ENCODE measurements at places on chromosomes 1 and 21.

DNA sequence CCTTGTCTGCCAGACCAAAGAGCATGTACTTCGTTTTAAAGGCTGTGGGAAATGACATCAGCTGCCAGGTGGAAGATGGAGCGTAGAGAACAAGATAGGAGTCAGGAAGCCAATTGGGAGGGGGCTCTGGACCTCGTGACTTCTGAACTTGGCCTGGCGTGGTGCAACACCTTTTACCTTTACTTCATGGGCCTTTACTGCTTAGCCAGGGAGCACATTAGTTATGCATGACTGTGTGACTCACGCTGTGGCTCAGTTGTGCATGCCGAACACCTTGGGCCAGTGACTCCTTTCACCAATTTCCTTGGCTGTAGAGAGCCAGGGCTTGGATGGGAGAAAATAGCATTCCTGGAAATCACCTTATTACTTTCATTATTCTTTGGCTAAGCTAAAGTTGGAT lies 7.2 kb downstream of the XCL1 start:
- no peak for DNase-seq
- H3K4me3 ChIP-seq: no peak overlapping the region
- H3K36me3 ChIP-seq: peaks cover 2% of the 10 kb centered on the region
- H3K4me1 ChIP-seq: peaks cover 3% of the 10 kb centered on the region
- peaks cover 3% of the 10 kb centered on the region for H3K27me3 ChIP-seq

GRCh38 chr1:14263671-14264070 lies 334.8 kb upstream of the KAZN start:
- no peaks in the 10 kb centered on the region for H3K36me3 ChIP-seq
- no peak overlapping the region for H3K27ac ChIP-seq
- no peaks in the 10 kb centered on the region for H3K4me1 ChIP-seq
- no peak overlapping the region for H3K4me3 ChIP-seq
- H3K27me3 ChIP-seq: peaks cover 2% of the 10 kb centered on the region

DNA sequence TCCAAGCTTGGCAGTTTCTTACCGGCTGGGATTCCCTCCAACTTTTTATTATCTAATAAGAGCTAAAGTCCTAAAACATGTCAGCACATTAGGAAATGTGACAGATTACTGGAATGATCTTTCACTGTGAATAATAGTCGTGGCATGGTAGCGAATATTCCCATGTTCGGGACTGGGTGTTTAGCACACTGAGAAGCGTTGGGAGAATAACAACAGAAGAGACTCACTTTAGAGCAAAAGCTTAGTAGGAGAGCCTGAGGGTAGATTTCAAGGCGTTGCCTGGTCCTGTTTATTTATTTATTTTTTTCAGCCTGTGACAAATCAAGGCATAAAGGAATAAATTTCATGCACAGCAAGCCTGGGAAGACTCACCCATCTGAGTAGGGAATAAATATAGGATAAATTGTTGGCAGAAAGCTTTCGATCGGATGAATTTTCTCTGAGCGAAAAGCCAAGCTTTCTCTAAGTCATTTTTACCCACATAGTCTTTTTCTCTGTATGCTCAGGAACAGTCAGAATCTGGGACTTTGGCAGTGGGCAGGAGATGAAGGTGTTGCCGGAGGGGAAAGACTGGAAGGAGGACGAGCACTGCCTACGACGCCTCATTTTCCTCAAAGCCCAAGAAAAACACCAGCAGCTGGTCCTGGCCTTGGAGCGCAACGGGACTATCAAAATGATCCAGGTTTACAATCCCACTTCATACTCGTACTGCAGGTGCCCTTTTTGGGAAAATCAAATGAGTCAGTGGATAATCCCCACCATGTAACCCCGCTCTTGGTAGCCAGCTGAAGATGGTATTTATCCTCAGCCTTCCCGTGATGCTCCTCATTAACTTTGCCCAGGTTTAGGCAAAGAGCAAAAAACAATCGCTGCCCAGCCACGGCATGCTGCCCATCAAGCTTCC lies 97.2 kb downstream of the WDR64 start:
- H3K27ac ChIP-seq: no peak overlapping the region
- DNase-seq: no peak
- no peak overlapping the region for H3K4me3 ChIP-seq
- H3K36me3 ChIP-seq: no peaks in the 10 kb centered on the region
- no peaks in the 10 kb centered on the region for H3K27me3 ChIP-seq
- H3K4me1 ChIP-seq: no peaks in the 10 kb centered on the region

GRCh38 chr1:162335126-162335525 lies 41.5 kb downstream of the SPATA46 start:
- DNase-seq: no peak
- no peak overlapping the region for H3K4me3 ChIP-seq
- no peaks in the 10 kb centered on the region for H3K4me1 ChIP-seq

- DNase-seq: no peak
- no peak overlapping the region for H3K4me3 ChIP-seq
- no peak overlapping the region for H3K27ac ChIP-seq
- peaks cover 1% of the 10 kb centered on the region for H3K4me1 ChIP-seq
Measured at GRCh38 chr21:29645666-29646553, 293.9 kb downstream of the GRIK1 start.

- peaks cover 91% of the 10 kb centered on the region for H3K27me3 ChIP-seq
- no peak overlapping the region for H3K4me3 ChIP-seq
- H3K4me1 ChIP-seq: peaks cover 9% of the 10 kb centered on the region
- peaks cover 6% of the 10 kb centered on the region for H3K36me3 ChIP-seq
Measured at GRCh38 chr1:18632218-18632588, 1.6 kb downstream of the PAX7 start.

- H3K27me3 ChIP-seq: peaks cover 92% of the 10 kb centered on the region
- no peaks in the 10 kb centered on the region for H3K36me3 ChIP-seq
- H3K27ac ChIP-seq: no peak overlapping the region
- no peak for DNase-seq
- H3K4me3 ChIP-seq: no peak overlapping the region
Measured at GRCh38 chr1:156422602-156423091, 53.6 kb downstream of the RHBG start.

DNA sequence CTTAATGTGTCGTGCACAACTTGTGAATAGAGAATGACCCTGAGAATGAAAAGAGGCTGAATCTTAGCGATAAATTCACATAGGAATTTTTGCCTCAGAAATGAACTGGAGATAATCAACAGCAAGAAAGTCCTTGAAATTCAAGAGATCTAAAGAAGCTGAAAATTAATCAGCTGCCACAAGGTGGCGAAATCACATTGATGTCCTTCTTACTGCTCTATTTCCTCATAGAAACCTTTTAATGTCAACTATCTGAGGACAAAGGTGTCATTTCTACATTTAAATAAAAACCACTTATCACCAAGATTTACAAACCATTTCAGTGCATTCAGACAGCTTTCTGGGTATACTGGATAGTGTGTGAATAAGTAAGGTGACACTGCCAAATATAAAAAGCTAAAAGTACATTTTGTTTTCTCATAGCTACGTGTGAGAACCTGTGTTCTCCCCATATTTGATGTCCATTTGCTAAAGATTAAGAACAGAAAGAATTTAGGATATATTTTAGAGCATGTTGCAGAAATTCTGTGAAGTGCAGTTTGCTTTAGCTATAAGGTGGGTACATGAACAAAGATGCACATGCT lies 485.3 kb upstream of the PTBP2 start:
- H3K36me3 ChIP-seq: no peaks in the 10 kb centered on the region
- no peaks in the 10 kb centered on the region for H3K27me3 ChIP-seq
- peak; percentile 58 for DNase-seq
- H3K4me3 ChIP-seq: no peak overlapping the region

- H3K27me3 ChIP-seq: no peaks in the 10 kb centered on the region
- no peak overlapping the region for H3K4me3 ChIP-seq
- DNase-seq: no peak
- no peaks in the 10 kb centered on the region for H3K4me1 ChIP-seq
- no peaks in the 10 kb centered on the region for H3K36me3 ChIP-seq
Measured at GRCh38 chr1:239354231-239354630, 32.1 kb upstream of the CHRM3 start.

- no peak overlapping the region for H3K27ac ChIP-seq
- H3K36me3 ChIP-seq: no peaks in the 10 kb centered on the region
- H3K27me3 ChIP-seq: peaks cover 18% of the 10 kb centered on the region
- H3K4me3 ChIP-seq: no peak overlapping the region
- no peaks in the 10 kb centered on the region for H3K4me1 ChIP-seq
Measured at GRCh38 chr1:64161357-64161941, 42.0 kb upstream of the UBE2U start.

GRCh38 chr21:35422011-35422410 lies 372.9 kb upstream of the RUNX1 start:
- peaks cover 7% of the 10 kb centered on the region for H3K4me1 ChIP-seq
- H3K27ac ChIP-seq: no peak overlapping the region
- no peaks in the 10 kb centered on the region for H3K27me3 ChIP-seq
- DNase-seq: no peak

GRCh38 chr1:94258873-94259331 lies 21.5 kb upstream of the ARHGAP29 start:
- H3K27ac ChIP-seq: no peak overlapping the region
- no peak for DNase-seq
- no peaks in the 10 kb centered on the region for H3K36me3 ChIP-seq
- H3K4me1 ChIP-seq: no peaks in the 10 kb centered on the region
- H3K4me3 ChIP-seq: no peak overlapping the region

- no peaks in the 10 kb centered on the region for H3K36me3 ChIP-seq
- DNase-seq: peak; percentile 14
- H3K27ac ChIP-seq: no peak overlapping the region
Measured at GRCh38 chr1:7298749-7299151, 472.3 kb upstream of the VAMP3 start.

DNA sequence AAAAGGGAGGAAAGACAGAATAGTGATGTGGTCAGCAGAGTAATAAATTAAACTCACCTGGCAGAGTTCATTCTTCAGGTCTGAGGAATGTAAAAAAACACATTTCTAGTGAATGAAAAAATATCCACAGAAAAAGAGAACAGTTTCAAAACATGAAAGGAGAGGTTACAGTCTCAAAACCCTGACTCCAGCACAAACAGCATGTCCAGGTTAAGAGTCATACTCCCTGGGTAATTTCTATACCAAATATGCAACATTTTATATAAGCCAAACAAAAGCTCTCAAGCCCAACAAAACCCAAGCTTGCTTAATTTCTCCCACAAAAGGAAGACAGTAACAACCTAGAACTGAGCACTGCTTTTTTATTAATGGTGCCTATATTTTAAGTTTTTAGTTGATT lies 173.0 kb downstream of the NTMT2 start:
- no peak overlapping the region for H3K27ac ChIP-seq
- H3K4me1 ChIP-seq: no peaks in the 10 kb centered on the region
- no peak overlapping the region for H3K4me3 ChIP-seq
- peaks cover 2% of the 10 kb centered on the region for H3K27me3 ChIP-seq
- H3K36me3 ChIP-seq: no peaks in the 10 kb centered on the region

- no peaks in the 10 kb centered on the region for H3K36me3 ChIP-seq
- no peak overlapping the region for H3K27ac ChIP-seq
- no peak overlapping the region for H3K4me3 ChIP-seq
- no peaks in the 10 kb centered on the region for H3K27me3 ChIP-seq
- DNase-seq: no peak
- no peaks in the 10 kb centered on the region for H3K4me1 ChIP-seq
Measured at GRCh38 chr1:164948101-164948500, 389.1 kb downstream of the PBX1 start.

DNA sequence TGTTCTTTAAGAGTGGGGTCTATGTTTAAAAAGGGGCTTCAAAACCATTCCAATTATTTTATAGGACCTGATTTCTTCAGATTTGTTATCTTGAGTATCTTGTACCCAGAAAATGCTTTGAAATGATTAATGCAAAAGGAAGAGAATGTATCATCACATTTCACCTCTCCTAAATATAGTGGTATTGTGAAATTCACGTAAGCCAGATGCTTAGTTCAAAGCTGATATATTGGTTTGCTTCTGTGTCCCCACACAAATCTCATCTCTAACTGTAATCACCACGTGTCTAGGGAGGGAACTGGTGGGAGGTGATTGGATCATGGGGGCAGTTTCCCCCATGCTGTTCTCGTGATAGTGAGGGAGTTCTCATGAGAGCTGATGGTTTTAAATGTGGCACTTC lies 8.5 kb downstream of the SOAT1 start:
- no peaks in the 10 kb centered on the region for H3K27me3 ChIP-seq
- H3K4me3 ChIP-seq: no peak overlapping the region
- no peak for DNase-seq

DNA sequence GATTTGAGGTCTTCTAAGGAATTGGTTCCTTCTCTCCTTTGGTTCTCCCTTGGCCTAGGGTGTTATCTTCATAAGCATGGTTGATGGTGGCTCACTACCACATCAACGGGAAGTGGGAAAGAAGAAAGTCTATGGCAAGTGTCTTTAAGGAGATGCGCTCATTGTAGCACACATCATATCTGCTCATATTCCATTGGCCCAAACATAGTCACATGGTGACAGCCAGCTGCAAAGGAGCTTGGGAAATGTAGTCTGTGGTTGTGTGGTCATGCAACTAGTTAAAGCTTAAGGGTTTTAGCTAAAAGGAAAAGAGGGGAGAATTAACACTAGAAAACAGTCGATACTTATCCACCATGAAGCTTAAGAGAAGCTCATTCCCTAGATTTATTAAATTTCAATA lies 11.4 kb upstream of the MRPS6 start:
- H3K4me1 ChIP-seq: no peaks in the 10 kb centered on the region
- peaks cover 8% of the 10 kb centered on the region for H3K27me3 ChIP-seq
- H3K4me3 ChIP-seq: no peak overlapping the region
- peaks cover 2% of the 10 kb centered on the region for H3K36me3 ChIP-seq

- no peak overlapping the region for H3K27ac ChIP-seq
- no peaks in the 10 kb centered on the region for H3K36me3 ChIP-seq
- DNase-seq: no peak
- H3K4me3 ChIP-seq: no peak overlapping the region
Measured at GRCh38 chr21:43300496-43301408, 126.2 kb downstream of the SIK1 start.

DNA sequence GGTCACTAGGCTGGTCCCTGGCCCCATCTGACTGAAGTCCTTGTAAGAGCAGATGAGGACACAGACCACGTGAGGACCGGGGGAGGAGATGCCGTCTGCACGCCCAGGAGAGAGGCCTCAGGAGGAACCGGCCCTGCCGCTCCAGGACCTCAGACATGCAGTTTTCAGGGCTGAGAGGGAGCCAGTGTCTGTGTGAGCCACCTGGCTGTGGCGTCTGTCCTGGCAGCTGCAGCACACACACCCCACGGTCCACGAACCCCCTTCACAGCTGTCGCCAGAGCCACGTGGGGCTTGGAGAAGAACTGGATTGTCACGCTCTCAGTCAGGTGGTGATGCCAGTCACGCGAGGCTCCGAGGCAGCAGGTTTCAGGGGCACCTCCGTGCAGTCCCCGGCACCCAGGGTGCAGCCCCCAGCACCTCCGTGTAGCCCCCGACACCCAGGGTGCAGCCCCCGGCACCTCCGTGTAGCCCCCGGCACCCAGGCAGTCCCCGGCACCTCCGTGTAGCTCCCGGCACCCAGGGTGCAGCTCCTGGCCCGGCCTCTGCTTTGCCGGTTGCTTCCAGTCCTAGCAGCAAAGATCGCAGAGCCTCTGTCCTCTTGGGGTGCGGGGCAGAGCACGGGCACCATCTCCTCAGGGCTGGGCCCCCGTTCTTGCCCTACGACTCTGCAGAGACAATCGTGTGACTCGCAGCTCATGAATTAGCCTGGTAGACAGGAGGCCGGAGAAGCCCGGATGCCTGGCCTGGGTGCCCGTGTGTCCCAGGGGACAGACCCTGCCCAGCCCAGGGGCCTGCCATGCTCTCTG lies 19.0 kb upstream of the SUMO3 start:
- peaks cover 2% of the 10 kb centered on the region for H3K27me3 ChIP-seq
- no peaks in the 10 kb centered on the region for H3K36me3 ChIP-seq
- H3K4me1 ChIP-seq: no peaks in the 10 kb centered on the region
- no peak for DNase-seq
- no peak overlapping the region for H3K4me3 ChIP-seq

- peaks cover 17% of the 10 kb centered on the region for H3K4me1 ChIP-seq
- no peaks in the 10 kb centered on the region for H3K36me3 ChIP-seq
- H3K27ac ChIP-seq: peak overlapping the region; percentile 84
- peak overlapping the region; percentile 30 for H3K4me3 ChIP-seq
Measured at GRCh38 chr1:93614986-93615581, 66.6 kb downstream of the BCAR3 start.

GRCh38 chr1:6519935-6520671 lies 28.6 kb upstream of the PLEKHG5 start:
- H3K36me3 ChIP-seq: peaks cover 11% of the 10 kb centered on the region
- no peak for DNase-seq
- no peaks in the 10 kb centered on the region for H3K27me3 ChIP-seq
- H3K4me3 ChIP-seq: no peak overlapping the region

Measured in activated CD4-positive, alpha-beta T cell treated with anti-CD3 and anti-CD28 coated beads, Interleukin-2, amount 10 ng/mL, durations not matched to agents 24 days and 14 days (primary cell).